ENCODE measurements at places on chromosomes 3 and 15.

- no peak for DNase-seq
Observed at GRCh38 chr3:70603103-70603502, 290.7 kb upstream of the MDFIC2 start.

GRCh38 chr3:46442576-46443530 lies 21.9 kb downstream of the LTF start:
- DNase-seq = no peak

- no peak for DNase-seq
Observed at GRCh38 chr15:70036585-70037291, 61.0 kb downstream of the TLE3 start.

GRCh38 chr3:122255757-122256439 lies 69.2 kb upstream of the CSTA start:
- DNase-seq = no peak

DNA sequence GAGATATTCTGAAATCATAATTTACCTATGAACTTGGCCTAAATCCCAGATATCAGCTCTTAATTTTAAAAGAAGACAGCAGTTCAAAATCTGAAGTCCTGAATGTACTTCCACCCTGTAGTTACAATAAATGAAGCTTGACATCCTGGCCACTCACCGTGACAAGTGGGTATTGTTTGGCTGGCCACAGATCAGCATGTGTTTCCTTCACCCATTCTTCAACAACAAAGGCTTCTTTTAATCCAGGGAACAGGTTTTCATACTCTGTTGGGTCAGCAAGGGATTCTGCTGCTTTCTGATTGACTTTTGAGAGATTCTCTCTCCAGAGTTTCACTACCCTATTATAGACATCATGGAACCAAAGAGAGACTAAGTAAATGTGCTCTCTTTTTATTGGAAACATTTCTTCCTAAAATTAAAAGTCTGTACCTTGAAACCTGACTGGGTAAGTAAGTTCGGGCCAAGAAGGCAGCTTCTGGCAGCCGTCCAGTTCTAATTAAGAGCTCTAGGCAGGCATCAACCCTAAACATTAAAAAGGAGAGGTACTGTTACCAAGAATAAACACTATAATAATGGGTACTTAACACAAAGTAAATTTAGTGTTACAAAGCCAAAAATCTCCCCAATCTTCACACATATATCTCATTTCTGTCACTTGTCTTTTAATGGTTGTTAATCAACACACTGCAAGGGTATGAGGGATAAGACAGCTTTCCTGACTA lies 15.2 kb downstream of the MRPS22 start:
- peak; percentile 63 for DNase-seq

- no peak for DNase-seq
Observed at GRCh38 chr3:188792793-188793192, 379.0 kb upstream of the TPRG1 start.

DNA sequence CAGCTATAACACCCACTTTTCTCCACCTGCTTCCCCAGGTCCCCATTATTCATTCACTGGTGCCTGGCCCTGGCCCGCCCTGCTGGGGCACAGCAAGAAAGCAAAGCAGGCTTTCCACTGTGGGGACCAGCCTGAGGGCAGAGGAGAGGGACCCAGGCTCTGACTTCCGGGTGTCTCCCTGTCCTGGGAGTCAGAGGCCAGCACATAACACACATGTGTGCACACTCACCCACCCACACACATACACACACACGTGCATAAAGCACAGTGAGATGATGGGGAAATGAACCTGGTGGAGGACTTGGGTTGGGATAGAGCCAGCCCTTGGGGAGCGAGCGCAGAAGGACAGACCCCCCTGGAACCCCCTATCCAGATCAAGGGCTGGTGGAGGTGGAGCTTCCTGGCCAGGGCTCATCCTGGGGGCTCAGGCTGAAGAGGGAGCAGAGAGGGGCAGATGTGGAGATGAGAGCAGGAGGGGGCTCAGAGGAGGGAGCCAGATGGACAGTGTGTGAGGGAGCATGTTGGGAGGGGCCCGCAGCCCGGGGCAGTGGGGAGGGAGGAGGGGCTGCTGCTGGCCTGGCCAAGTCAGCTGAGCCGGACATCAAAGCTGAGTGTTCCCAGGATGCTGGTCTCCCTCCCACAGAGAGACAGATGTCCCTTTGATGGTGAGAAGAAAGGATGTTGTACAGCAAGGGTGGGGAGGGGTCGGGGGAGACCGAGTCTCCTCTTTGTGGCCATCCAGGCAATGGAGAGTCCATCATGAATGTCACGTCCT lies 78.2 kb downstream of the LINGO1 start:
- DNase-seq = no peak

DNA sequence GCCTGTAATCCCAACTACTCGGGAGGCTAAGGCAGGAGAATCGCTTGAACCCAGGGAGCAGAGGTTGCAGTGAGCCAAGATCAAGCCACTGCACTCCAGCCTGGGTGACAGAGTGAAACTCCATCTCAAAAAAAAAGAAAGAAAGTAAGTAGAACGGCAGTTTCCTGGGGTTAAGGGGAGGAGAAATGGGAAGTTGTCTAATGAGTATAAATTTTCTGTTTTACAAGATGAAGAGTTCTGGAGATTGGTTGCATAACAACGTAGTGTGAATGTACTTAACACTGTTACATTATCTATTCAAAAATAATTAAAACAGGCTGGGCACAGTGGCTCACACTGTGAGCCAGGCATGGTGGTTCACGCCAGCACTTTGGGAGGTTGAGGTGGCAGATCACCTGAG lies 45.4 kb downstream of the GRK7 start:
- no peak for DNase-seq

- DNase-seq = no peak
Observed at GRCh38 chr3:170910542-170910941, 2.1 kb upstream of the EIF5A2 start.

GRCh38 chr3:103410231-103410630 lies 975.4 kb downstream of the ZPLD1 start:
- no peak for DNase-seq

GRCh38 chr3:6542795-6543194 lies 318.1 kb upstream of the GRM7 start:
- no peak for DNase-seq

GRCh38 chr15:33380406-33380805 lies 69.6 kb downstream of the RYR3 start:
- DNase-seq = no peak

GRCh38 chr15:91099995-91100813 lies at the start of gene SV2B:
SV2B (plus strand) TSS chr15:91100257; CDS start chr15:91226264, 126,007 bp downstream.
- no peak for DNase-seq

DNA sequence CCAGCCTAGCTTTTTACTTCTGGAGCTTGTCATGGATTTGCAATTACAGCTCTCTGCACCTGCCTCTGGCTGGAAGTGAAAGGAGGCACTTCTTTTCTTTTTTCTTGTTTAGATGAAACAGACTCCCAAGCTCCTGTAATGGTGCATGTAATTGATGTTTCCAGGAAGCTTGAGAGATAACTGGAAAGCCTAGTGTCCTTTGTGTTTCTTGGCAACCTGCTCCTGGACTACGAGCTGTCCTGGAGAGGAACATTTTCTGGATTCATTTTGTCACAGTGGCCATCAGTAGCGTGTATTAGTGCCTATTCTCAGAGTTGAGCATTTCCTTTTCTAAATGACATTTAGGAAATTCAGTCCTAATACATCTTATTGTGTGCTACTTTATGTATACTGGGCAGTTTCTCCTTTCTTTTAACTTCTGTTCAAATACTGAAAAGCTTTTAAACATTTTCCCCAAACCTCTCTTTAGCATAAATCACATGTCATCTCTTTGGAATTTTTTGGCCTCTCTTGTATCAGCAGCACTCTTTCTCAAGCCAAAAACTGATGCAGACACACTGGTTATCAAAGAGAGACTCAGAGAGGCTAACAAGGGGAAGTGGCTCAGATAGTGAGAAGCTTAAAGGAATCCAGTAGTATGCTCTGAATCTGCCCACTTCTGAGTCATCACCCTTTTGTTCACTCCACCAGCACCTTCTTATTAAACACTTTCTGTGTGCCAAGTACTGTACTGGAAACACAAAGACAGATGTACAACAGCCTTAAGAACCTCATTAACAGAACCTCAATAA lies 62.6 kb upstream of the SLC2A2 start:
- DNase-seq = peak; percentile 46

DNA sequence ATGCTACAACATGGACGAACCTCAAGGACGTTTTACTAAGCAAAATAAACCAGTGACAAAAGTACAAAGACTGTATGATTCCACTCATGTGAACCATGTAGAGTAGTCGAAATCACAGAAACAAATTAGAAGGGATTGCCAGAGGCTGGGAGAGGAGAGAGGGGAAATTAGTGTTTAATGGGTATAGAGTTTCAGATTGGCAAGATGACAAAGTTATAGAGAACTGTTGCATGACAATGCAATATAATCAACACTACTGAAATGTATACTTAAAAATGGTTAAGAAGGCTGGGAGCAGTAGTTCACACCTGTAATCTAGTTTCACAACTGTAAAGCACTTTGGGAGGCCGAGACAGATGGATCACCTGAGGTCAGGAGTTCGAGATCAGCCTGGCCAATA lies 36.9 kb downstream of the PLS1 start:
- peak; percentile 57 for DNase-seq

GRCh38 chr15:35696767-35697231 lies 150.8 kb upstream of the DPH6 start:
- no peak for DNase-seq

- DNase-seq = no peak
Observed at GRCh38 chr3:29319798-29320197, 38.9 kb downstream of the RBMS3 start.

DNA sequence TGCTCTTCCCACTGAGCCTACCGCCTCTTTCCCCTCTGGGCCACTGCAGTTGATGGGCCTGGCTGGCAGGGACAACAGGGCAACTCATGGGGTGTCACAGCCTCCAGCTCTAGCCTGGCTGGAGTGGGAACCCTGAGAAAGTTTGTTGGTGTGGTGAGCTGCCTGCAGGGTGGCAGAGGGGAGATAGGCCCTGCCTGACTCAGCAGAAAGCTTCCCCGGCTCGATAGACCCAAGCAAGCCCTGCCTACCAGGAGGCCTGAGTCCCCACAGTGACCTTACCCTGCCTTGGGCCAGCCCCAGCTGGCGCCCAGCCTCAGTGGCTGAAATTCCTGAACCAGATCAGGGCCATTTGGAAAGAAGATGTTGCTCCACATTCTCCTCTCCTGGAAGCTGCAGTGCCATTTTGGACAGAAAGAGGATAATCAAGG lies 29.4 kb downstream of the ABTB1 start:
- no peak for DNase-seq

DNA sequence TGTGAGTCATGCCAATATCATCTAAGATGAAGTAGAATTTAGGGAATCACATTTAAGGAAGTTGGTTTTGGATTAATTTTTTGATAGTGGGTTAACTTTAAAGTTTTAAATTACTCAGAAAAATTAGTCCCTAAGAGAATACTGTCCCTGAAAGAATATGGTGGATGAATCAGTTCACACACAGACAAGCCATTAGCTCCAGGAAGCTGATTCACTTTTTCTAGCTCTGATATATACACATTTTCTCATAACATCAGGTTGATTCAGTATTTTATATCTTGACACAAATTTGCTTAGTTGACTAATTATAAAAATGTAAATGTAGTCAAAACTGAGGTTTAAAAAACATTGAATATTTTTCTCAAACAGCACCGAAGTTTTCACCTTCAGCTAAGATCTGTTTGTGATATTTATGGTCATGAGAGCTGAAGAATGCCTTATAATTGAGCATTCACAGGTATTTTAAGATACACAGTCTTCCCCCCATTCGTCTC lies 55.1 kb downstream of the MYH15 start:
- DNase-seq = no peak

DNA sequence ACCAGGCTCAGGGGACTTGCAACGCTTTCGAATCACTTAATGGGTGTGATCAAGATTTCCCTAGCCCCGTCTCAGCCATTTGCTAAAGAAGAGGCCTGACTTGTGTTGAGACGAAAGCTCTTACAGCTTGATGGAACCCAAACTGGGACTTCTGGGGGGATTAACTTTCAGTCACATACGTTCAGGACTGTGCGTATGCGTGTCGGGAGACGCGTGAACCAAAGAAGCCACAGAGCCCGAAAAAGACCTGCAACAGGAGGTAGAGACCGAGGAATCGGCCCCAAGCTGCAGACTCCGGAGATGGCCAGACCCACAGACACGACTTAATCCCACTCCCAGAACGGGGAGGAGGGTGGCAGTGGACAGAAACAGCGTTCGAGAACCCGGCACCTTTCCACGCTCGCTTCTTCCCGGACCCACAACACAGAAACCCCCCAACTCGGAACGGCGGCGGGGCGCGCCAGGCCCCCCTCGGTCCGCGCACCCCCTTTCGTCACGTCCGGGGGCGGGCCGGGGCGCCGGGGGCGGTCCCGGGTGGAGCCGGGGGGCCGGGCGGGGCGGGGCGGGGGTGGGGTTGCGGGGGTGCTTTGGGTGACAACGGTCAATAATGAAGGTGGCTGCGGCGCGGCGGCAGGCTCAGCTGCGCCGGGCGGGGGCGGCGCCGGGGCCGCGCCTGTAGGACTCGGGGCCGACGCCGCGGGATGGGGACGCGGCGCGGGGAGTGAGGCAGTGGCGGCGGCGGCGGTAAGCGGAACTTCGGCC lies at the start of gene ATP11B:
TSS of gene ATP11B (plus strand) at position 604 of the 762 bp plus-strand sequence. CDS start 256 bp downstream, outside the sequence.
- peak; percentile 87 for DNase-seq

GRCh38 chr3:169842960-169843359 lies 26.8 kb downstream of the LRRC31 start:
- no peak for DNase-seq

DNA sequence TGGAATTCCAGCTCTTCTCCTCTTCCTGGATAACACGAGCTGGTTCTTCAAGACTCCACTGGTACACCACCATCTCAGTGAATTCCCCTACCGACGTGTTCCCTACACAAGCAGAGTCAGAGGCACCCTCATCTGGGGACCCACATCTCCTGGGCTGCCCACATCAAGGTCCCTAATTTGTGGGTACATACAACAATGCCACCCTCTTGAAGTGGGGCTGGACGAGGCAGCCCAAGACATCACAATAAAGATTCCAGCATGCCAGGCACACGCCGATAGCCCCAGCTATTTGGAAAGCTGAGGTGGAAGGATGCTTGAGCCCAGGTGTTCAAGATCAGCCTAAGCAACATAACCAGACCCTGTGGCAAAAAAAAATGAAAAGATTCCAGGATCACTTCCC lies 221.2 kb upstream of the LINGO1 start:
- DNase-seq = no peak

GRCh38 chr3:16402451-16402850 lies 111.0 kb downstream of the RFTN1 start:
- DNase-seq = no peak

DNA sequence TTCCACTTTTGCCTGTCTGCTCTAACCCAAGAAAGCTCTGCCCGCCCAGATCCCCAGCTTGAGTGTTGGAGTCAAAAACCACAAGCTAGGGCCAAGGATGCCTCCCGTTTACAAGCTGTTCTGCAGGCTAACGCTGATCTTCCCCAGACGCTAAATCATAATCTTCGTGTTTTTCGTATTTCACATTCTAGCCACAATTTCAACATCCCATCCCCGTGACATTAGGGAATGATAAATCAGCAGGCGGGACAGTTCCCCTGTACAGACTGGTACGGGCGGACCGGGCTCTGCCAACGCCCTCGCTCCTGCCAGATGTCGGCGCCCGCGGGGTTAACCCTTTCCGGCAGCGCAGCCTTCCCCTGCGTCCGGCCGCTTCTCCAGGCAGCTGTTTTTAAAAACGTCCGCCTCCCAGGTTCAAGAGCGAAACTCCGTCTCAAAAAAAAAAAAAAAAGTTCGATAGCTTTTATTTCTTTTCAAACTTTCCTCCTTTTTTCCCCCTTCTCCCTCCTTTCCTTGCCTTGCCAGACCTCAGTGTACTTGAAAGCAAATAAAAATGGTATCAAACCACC lies 81.0 kb upstream of the BNC1 start:
- no peak for DNase-seq

- DNase-seq = no peak
Observed at GRCh38 chr3:136404056-136404455, 153.9 kb downstream of the PCCB start.
